Stimulated activated CD8-positive, alpha-beta memory T cell treated with anti-CD3 and anti-CD28 coated beads, Interleukin-4, amount 100 ng/mL, for 4 hours (primary cell): ENCODE measurements at places on chromosomes 2 and 18.

GRCh38 chr2:31475692-31476091 is 61.1 kb upstream of the XDH start:
- no peak for DNase-seq

DNA sequence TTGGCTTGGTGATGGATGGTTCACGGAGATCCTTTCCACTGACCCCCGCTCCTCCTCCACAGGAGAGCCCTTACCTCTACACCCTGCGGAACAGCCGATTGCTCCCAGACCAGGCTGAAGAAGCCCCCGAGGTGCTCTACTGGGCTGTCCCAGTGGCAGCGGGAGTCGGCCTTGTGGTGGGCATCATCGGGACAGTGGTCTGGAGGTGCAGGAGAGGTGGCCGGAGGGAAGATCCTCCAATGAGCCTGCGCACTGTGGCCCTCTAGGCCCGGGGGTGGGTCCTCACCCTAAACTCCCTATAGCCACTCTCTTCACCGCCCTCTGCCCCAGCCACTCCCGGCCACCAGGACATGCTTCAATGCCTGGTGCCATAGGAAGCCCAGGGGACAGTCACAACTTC is 108.8 kb upstream of the PPP1CB start:
- no peak for DNase-seq

GRCh38 chr2:239282448-239283287 is 118.2 kb downstream of the HDAC4 start:
- no peak for DNase-seq

GRCh38 chr18:48914581-48915251 is 36.0 kb downstream of the SMAD7 start:
- DNase-seq: no peak

DNA sequence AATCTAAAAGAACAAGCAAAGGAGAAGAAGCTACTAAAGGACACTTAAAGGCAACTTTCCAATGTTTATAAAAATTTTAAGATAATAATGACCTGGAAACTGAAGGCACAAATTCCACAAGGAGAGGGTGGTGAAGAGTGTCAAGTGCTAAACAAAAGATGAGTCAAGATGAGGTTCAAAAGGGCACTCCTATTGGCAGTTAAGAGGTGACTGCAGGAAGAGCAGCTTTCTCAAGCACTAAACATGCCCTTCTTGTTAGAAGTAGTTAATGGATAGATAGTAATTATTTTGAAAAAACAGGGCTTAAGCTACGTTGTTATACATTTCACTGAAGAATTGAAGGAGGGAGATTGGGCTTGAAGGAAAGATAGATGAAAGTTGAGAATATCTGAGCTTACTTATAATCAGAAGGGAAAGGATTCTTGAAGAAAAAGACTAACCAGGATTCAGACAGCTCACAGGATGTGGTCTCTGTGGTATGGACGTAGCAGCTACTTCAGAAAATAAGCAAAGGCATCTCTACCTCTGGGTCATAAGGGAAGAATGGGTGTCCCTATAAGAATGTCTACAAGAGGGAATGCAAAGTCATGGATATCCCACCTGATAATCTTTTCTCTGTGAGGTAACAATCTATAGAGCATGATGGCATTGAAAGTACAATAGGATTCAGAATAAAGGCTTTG is 454.7 kb upstream of the SLC39A10 start:
- DNase-seq: no peak

- no peak for DNase-seq
These were observed 39.9 kb upstream of the TSPYL6 start for GRCh38 chr2:54295911-54296310.

DNA sequence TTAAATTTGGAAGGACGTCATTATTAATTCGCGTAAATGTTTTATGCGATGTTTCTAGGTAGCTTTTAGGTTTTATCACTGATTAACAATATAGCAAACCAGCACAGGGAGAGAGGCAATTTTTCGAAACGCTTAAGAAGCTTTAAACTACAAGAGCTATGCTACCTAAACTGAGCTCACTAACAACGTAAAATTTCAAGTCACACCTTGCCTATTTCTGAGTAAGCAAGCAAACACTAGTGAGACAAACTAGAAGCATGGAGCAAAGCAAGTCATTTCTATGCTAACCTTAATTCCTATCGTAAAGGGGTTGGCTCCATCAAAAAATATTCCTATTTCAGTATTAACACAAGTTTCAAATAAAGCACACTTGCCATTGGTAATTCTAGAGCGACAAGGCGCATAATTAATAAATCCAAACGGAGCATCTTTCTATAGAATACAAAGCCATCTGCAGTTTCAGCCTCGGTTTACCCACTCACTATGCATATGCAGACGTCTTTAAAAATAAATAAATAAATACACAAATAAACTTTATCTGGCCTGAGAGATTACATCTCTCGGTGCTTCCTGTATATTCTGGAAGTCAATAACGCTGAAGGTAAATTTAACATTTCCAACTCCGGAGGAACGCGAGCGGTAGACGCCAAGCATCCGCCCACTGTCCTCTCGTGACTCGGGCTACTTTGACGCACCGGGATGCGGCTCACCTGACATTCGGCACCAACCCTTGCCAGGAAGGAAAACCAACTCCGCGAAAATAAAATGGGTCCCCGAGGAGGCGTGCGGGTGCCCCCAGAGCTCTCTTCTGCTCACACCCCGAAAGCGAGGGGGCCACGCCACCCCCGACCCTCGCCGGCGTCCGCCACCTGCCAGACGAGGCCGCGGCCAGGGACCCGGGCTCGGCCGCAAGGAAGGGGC is 947 bp downstream of the ITSN2 start:
- DNase-seq: peak; percentile 6

- no peak for DNase-seq
These were observed 21.9 kb downstream of the PIGN start for GRCh38 chr18:62164855-62165487.

DNA sequence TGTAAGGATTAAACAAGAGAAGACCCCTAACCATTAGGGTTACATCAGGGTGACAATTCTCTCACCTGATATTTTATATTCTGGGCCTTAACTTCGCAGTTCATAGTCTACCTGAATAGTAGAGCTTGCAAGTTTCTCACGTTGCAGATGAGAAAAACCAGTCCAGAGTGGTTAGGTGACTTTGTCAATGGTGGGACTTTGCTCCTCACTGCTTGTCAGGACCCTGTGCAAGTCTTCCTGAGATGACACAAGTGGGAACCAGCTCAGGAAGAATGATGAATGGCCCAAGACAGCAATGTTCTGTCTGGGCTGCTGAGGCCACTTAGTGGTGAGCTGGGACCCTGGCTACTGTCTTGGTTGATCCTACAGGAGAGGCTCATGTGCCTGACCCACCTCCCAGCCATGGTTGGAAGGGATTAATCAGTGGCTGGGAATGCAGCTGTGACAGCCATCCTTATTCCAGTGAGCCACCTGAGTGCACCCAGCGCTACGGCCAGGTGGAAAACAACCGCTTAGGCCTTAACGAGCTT is 16.9 kb downstream of the LGALSL start:
- DNase-seq: no peak

GRCh38 chr2:1584051-1584531 is 160.2 kb downstream of the PXDN start:
- no peak for DNase-seq

- DNase-seq: no peak
These were observed 11.6 kb downstream of the SPATA3 start for GRCh38 chr2:231007286-231008098.

GRCh38 chr2:20617892-20618467 is 32.9 kb downstream of the HS1BP3 start:
- DNase-seq: no peak

GRCh38 chr2:11898576-11898975 is 152.1 kb downstream of the LPIN1 start:
- no peak for DNase-seq

DNA sequence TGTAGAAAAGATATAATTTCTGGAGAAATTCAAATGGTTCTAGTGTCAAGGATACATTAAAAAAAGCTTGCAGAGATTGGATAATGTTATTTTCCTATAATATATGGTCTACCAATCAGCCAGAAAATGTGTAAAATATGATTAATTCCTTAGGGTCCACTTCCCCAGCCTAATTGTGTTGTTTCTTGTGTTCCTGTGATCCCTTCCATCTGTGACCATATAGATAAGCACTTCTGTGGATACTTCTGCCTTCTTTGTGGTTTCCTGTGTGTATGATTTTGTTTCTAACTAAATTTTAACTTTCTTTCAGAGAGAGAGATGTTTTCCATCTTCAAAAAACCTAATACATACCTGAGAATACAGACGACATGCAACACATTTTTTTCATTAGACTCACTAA is 367.1 kb upstream of the PIK3C3 start:
- no peak for DNase-seq

DNA sequence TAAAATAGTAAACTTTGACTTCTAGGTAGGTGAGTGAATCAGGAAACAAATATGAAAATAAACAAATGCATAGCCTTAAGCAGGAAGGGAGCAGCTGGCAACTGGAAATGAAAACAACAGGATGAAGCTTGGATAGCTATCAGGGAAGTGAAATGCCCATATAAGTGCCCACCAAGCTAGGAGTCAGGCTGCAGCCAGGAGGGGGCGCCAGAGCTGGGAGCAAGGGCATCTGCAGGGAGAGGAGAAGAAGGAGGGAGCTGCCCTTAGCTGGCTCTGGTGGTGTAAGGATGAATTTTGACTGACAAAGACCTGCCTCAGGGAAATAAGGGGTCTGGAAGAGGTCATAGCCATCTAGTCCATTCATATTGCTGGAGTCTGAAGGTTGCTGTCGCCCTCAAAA is 298.3 kb downstream of the TDRD15 start:
- DNase-seq: no peak

DNA sequence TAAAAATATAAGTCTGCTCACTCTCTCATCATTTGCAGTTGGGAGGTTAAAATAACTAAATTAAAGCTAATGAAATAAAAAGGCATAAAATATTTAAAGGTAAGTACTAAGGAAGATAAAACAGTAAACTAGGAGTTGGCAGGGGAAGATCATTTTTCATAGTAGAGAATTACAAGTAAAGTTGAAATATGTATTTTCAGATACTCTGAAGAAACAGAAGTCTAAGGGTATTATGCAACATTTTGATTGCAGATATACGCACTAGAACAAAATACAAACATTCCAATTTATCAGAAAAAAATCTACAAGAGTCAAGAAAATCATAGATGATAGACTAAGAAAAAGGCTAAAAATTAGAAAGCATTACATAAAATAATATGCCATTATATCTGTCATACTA is 167.6 kb upstream of the CTAGE1 start:
- no peak for DNase-seq

DNA sequence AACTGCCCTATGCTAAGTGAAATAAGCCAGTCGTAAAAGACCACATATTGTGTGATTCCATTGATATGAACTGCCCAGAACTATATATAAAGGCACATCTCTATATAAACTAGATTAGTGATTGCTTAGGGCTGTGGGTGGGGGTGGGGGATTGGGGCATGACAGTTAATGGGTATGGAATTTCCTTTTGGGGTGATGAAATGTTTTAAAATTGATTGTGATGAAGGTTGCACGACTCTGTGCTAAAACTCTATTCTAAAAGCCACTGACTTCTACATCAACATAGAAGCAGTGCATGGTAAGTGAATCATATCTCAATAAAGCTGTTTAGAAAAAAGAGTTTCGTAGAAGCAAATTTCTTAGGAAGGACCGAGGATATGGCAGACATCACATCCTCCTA is 53.0 kb downstream of the CDCA7 start:
- no peak for DNase-seq

DNA sequence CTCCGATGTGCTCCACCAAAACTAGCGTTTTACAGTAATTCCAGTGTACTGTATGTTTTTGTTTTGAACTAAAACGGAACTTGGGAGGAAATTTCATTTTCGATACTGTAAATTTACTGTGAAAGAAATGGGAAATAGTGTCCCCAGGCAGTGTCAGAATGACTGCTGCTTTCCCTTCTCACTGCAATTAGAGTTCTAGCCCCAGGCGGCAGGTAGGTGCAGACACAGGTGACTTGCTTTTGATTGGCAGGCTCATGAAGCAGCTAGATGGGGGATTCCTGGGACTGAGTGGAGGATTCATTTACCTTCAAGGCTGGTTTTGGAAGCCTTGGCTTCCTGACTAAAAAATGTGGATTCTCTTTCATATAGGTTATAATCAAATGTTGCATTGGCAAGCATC is 27.0 kb downstream of the RPRM start:
- no peak for DNase-seq

DNA sequence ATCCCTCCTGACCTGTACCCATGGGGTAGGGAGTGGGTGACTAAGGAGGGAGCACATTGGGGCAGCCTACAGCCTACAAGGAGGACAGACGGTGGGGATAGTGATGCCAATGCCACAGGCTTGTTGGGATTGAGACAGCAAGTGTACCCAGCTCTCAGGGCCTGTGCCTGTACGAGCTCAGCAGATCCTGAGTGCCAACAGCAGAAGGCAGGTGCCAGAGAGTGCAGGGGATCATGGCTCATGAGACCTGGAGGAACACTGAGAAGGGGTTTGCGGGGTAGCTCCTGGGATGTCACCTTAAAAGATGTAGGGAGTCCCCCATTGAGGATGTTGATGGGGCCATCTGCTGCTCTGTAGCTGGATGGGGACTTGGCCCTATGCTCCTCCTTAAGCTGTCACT is 10.3 kb upstream of the SNED1 start:
- DNase-seq: no peak

GRCh38 chr2:150465703-150466569 is 21.5 kb downstream of the RND3 start:
- DNase-seq: no peak

GRCh38 chr2:64298161-64298560 is 153.9 kb upstream of the PELI1 start:
- no peak for DNase-seq

DNA sequence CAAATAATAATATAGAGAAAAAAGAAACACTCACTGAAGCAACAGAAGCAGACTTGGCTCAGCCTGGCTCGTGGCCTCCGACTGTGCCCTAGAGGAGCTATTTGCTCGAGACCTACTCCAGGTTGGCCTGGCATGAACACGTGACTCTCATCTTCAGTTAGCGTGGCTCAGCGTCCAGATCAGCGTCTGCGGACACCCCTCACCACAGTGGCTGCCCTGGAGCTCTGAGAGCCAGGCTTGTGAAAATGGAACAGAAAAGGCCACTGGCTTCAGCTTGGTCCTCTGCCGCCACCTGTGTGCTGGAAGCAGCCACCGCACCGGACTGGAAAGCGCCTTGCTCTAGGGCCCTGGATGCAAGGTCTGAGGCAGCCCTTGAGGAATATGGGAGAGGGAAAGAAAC is 1184.0 kb upstream of the GYPC start:
- no peak for DNase-seq

DNA sequence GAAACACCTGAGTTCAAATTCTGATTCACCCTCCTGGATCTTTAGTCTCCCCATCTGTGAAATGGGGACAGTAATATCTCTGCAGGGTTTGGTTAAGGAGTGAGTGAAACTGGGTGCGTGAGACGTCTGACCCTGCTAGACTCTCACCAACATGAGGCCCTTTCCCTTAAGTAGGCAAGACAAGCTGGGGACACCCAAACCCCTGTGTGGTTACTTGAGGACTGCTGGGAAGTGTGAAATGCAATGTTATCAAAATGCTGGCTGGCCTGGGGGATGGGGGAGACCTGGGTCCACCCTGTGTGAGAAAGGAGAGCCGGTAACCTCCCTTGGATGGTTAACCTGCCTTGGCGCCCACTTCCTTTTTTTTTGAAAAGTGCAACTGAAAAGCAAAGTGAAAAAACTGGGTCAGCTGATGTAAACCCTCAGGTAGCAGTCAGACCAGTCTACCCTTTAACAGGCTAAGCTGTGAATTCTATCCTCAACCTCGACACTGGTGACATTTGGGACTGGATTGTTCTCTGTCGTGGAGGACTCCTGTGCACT is 82.3 kb downstream of the INPP5D start:
- no peak for DNase-seq
